Hypothalamus (tissue), 51 donors: ENCODE measurements at places on chromosomes 5 and 9.

GRCh38 chr5:146623009-146623408, 107.0 kb upstream of the GPR151 start:
- DNase-seq: no peak

DNA sequence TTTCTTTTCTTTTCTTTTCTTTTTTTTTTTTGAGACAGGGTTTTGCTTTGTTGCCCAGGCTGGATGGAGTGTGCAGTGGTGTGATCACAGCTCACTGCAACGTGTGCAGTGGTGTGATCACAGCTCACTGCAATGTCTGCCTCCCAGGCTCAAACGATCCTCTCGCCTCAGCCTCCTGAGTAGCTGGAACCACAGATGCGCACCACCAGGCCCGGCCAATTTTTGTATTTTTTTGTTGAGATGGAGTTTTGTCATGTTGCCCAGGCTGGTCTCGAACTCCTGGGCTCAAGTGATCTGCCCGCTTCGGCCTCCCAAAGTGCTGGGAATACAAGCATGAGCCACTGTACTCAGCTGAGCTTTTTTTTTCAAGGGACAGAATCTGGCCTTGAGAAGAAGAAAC, 36.8 kb upstream of the TJP2 start:
- DNase-seq: no peak

GRCh38 chr5:30502277-30502676, 691.2 kb upstream of the CDH6 start:
- no peak for DNase-seq

GRCh38 chr5:149636861-149637246, 55.6 kb downstream of the ARHGEF37 start:
- DNase-seq: peak; percentile 22

DNA sequence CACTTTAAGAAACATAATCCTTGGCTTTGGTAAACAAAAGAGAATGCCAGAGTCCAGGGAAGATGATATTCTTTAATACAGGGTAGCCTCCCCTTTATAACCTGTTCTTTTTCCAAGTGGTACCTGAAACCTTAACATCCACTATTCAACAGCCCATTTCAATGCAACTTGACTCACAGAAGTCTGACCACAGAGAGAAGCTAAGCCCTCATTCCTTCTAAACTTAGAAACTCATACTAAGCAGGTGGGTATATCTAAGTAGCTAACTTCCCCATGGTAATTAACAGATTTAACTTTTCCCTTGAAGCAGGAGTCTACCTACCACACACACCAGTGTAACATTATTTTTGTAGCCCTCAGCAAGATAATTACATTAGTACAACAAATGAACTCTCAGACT, 91.9 kb downstream of the CEMIP2 start:
- DNase-seq: no peak

- no peak for DNase-seq
These were observed 3.0 kb upstream of the TUSC1 start for GRCh38 chr9:25681266-25681665.

- no peak for DNase-seq
These were observed at the start of gene GOLGA2 for GRCh38 chr9:128275198-128276007. TSS of gene GOLGA2 (minus strand) at chr9:128276007. CDS start at chr9:128275976, 31 bp downstream.

DNA sequence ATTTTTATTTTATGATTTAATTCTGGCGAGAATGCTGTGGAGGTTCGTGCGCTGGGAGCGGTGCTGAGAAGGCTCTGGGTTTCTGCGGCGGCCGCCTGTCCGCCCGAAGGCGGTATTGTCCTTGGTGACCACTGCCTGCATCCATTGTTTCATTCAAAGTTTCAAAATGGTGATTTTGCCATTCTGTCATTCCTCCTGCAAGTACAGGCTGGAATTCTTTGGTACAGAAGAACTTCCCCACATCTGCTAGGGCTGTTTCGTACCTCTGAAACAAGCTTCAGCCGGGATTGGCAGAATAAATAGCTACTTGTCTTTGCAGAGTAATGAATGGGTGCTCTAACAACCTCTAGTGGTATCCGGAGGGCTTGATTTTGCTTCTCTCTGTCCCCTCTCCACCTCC, 112.6 kb upstream of the CACNA1B start:
- DNase-seq: peak; percentile 33

GRCh38 chr5:119074419-119074818, 3.5 kb downstream of the DMXL1 start:
- no peak for DNase-seq

GRCh38 chr5:33258553-33258952, 182.2 kb upstream of the TARS1 start:
- no peak for DNase-seq

DNA sequence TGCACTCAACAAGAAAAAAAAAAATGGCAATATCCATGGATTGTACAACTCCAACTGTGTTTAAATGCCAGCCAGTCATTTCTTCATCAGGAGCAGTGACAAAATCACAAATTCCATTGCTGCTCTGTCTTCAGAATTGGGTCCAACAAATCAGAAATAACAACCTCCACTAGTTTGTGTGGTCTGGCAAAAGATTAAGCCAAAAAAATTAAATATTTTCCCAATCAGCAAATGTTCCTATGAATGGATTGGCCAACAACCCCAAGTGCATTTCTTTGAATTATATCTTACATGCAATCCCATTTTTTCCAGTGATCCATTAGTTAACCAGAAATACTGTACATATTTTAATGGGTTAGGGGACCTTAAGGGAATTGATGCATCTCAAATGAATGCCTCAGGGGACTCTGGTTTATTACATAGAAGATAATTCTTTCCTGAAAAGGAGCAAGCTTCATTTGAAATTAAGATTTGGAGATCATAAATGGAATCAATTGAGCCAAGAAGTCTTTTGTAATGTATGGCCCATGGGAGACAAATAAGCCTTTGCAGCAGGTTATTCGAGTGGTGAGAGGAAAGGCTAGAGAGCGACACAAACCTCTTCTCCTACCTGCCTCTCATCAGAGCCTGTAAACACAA, 131.8 kb downstream of the TLE1 start:
- no peak for DNase-seq

GRCh38 chr5:93407454-93407853, 173.6 kb downstream of the NR2F1-AS1 start:
- DNase-seq: no peak

- DNase-seq: no peak
These were observed 20.8 kb upstream of the MATR3 start for GRCh38 chr5:139272471-139273321.

GRCh38 chr5:7662289-7662688, 188.6 kb downstream of the CFAP90 start:
- DNase-seq: no peak

- DNase-seq: no peak
These were observed 30.0 kb upstream of the PHF2 start for GRCh38 chr9:93546356-93546755.

GRCh38 chr9:123657099-123657498, 272.8 kb downstream of the DENND1A start:
- DNase-seq: no peak

GRCh38 chr9:137589441-137590122, 730 bp downstream of the ZMYND19 start:
- DNase-seq: no peak

DNA sequence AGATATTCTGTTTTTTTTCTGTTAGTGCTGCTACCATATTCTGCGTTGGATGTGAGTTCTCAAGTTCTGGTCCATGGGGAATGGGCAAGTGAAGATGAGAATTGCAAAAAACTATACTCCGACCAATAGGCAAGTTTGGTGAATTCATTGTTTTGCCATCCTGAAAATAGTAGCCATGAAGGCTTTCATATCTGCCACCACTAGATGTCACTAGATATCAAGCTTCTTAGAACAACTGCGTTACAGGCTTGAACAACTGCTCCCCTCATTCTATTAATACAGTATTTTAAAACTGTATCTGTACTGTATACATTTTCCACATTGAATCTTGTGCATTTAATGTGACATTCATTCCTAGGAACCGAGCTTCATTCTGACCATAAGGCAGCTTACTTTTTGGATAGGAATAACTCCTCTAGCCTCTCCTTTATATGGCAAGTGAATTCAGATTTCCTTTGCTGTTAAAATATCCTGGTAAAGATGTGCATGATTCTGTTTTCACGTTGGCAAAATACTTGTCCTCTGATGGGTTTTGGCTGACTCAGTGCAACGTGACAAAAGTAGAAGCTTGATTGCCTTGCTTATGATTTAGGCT, 163.6 kb downstream of the SREK1 start:
- no peak for DNase-seq

GRCh38 chr5:43664501-43665040, 61.6 kb downstream of the NNT start:
- no peak for DNase-seq

DNA sequence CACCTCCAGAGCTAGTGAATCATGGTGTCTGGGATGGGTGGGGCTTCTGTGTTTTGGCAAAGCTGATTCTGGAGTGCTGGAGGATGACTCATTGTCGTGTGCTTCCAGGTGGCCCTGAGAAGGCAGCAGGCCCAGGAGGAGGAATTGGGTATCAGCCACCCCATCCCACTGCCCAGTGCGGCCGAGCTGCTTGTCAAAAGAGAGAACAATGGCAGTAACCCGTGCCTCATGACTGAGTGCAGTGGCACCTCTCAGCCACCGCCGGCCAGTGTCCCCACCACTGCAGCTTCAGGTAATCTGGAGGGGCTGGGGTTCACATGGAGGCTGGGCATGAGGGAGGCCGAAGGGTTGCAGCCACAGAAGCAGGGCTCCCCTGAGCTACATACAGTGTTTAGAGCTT, 5.4 kb downstream of the DMRT1 start:
- no peak for DNase-seq

DNA sequence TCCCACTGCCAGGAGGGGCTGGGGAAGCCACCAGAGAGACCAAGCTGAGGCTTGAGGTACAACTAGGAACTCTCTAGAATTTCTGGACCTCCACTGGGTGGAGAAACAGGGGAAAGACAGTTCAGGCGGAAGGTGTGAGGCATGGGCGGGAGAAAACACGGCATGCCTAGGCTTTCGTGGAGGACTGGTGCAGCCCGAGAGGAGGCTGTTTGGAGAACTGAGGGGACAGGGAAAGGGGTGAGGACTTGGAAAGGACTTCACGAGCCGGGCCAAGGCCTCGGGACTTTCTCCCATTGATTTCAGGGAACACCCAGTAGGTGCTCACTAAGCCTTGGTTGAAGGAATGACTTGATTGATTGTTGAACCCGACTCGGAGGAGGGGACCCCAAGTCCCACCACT, 9.5 kb upstream of the ADGRD2 start:
- no peak for DNase-seq

GRCh38 chr5:171268700-171269620, 40.1 kb upstream of the TLX3 start:
- DNase-seq: no peak

GRCh38 chr5:137837491-137838394, 29.9 kb upstream of the MYOT start:
- no peak for DNase-seq

DNA sequence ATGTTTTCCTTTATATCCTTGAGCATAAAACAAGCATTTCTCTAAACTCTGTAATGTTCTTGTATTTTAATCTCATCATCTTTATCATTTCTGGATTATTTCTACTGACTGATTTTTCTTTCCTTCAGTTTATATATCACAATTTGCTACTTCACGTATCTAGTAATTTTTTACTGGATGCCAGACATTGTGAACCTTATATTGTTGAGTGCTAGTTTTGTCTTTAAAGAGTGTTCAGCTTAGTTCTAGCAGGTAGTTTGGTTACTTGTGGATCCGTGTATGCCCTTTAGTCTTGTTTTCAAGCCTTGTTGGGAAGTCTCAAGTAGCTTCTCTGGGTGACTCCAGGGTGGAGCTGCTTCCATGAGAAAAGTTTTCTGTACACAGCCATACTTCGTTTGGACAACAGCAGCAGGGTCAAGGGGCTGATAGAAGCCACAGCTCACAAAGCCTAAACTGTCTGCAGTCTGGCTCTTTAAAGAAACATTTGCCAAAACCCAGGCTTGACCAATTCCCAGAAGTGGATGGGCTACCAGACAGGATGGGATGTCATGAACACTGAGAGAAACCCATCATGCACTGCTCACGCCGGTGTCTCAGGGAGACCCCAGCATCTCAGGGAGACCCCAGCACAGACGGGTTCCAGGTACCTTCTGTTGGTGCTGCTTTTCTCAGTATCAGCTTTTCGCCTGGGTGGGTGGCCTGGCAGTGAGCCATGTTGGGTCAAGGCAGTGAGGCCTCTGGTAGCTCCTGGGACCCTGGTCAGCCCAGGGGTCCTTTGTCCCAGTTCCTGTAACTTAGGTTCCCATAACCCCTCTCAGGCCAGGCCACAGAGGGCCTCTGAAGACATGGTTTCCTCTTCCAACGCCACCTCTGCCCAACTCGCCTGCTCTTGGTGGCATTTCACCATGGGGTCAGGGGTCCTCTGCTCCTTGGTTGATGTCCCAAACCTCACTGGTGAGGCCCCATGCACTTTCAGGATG, 29.1 kb downstream of the TRIP13 start:
- DNase-seq: no peak

DNA sequence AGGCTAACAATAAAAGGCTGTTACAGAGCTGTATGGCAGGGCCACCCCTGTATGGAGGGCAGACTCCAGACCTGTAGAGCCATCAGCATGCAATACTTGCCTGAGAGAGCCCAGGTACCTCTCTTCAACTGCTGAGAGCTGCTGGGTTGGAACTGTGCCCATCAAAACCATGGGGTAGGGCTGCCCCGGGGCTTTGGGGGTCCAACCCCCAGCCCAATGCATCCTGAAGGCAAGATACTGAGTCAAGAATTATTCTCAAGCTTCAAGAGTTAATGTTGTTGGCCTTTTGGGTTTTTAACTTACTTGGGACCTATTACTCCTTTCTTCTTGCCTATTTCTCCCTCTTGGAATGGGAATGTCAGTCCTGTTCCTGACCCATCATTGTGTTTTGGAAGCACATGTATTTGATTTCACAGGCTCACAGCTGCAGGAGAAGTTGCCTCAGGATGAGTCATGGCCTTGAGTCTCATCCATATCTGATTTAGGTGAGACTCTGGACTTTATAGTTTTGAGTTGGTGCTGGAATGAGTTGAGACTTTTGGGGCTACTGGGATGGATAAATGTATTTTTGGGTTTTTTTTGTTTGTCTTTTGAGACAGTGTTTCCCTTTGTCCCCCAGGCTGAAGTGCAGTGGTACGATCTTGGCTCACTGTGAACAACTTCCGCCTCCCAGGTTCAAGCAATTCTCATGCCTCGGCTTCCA, 21.0 kb upstream of the CDK7 start:
- no peak for DNase-seq

DNA sequence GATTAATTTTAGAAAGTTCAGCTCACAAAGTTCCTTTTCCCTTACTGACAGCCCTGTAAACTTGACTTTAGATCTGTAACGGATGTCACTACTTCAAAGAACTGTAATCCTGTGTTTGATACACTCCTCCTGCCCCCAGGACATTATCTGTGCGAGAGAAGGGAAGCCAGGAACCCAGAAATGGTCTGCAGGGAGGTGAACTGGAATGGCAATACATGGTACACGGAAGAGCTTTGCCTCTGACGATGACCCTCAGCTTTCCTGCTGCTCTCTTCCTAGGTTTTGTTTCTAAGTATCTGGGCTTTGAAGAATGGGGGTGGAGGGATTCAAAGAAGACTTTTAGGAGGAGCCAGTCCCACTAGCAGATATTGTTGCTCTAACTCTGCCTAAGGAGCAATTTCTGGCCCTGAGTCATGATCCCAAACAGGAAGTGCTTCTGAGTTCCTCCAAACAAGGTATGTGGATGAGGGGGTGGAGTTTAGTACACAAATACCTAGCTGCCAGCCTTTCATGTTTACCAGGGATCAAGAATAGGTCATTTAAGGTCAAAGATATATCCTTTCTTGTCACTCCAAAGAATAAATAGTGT, 43.4 kb upstream of the TMC1 start:
- no peak for DNase-seq

- peak; percentile 98 for DNase-seq
These were observed 9.2 kb downstream of the RUFY1 start for GRCh38 chr5:179559284-179560252.
